ENCODE measurements at places on chromosomes 1 and 21. TPM values are rescaled to one million over a fixed set of nuclear protein-coding genes. Genes with fewer than 3 reads are reported as not detected.

GRCh38 chr1:24620678-24621077 is 22.4 kb upstream of the SRRM1 start:
- DNase-seq, result no peak
- no peak overlapping the region for H3K4me3 ChIP-seq
- no peaks in the 10 kb centered on the region for H3K4me1 ChIP-seq
- no peaks in the 10 kb centered on the region for H3K36me3 ChIP-seq
- peaks cover 45% of the 10 kb centered on the region for H3K27me3 ChIP-seq

GRCh38 chr1:232980355-232980978 is 30.1 kb downstream of the NTPCR start:
- no peaks in the 10 kb centered on the region for H3K27me3 ChIP-seq
- H3K27ac ChIP-seq, result no peak overlapping the region
- H3K4me3 ChIP-seq, result no peak overlapping the region
- H3K4me1 ChIP-seq, result peaks cover 23% of the 10 kb centered on the region
- peaks cover 36% of the 10 kb centered on the region for H3K36me3 ChIP-seq

DNA sequence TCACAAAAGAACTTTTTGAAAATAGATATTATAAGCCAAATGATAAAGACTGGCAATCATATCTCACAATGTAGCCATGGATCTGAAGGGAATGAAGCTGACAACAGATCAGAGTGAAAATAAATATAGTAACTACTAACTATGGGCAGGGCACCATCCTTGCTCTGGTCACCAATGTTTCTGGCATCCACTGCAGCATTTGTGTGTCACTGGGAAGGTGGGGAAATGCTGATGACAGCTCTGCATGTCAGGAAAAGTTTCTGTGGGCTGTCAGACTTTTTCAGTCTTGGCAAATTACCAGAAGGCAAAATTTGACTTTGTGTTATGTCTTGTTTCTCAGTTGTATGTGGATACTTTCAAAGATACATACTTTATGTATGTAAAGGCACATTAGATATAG is 195.6 kb downstream of the ZNF326 start:
- H3K27ac ChIP-seq, result no peak overlapping the region
- H3K4me1 ChIP-seq, result no peaks in the 10 kb centered on the region
- no peak overlapping the region for H3K4me3 ChIP-seq
- DNase-seq, result no peak
- peaks cover 2% of the 10 kb centered on the region for H3K27me3 ChIP-seq

DNA sequence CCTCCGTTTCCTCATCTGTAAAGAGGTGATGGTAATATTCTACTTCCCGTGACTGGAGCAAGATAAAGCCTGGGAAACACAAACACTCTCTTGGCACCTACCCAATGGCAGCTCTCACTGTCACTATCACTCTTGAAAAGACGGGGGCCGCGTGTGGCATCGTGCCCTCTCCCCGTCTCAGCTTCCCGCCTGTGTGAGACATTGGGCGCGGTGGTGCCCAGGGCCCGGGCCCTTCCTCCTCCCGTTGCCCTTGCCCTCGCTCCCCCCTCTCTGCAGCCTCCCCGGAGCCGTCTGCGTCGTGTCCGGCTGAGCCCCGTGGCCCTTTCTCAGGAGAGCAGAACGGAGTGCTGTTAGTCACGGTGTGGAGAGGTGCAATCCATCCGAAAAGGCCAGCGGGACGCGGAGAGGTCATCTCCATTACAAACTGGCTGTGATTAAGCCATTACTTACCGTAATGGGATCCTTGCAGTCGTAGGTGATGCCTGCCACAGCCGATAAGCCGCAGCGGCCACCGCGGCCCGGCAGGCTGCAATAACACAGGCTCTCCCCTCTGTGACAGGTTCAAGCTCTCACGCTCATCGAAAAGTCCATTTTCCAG is 156.4 kb upstream of the ZC3H12A start:
- no peak for DNase-seq
- no peaks in the 10 kb centered on the region for H3K36me3 ChIP-seq
- no peak overlapping the region for H3K27ac ChIP-seq
- peaks cover 50% of the 10 kb centered on the region for H3K27me3 ChIP-seq
- no peak overlapping the region for H3K4me3 ChIP-seq

The ZBED6 gene
- total RNA-seq, result 19.1 TPM

DNA sequence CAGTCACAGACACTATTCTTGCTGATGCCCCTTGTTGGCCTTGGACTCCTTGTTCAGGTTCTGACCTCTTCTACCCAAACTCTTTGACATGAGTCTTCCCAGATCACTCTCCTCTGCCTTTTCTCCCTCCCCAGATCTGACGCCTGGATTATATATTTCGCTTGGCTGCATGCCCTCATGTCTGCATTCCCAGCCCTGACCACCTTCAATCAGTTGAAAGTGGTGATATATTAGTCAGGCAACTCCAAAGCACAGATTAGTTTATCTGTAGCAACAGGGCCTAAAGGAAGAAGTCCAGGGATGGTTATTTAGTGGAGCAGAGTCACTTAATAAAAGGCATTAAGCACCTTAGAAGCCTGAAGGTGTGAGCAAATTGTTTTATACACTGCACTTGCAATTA is 110.0 kb upstream of the GUCA2B start:
- H3K27ac ChIP-seq, result no peak overlapping the region
- H3K36me3 ChIP-seq, result no peaks in the 10 kb centered on the region
- no peaks in the 10 kb centered on the region for H3K4me1 ChIP-seq
- DNase-seq, result no peak
- no peak overlapping the region for H3K4me3 ChIP-seq
- H3K27me3 ChIP-seq, result peaks cover 14% of the 10 kb centered on the region

The FAM3B gene
- not detected for total RNA-seq

GRCh38 chr1:145992502-145992936 is 3.9 kb downstream of the TXNIP start:
- H3K4me3 ChIP-seq, result peak overlapping the region; percentile 93
- H3K27ac ChIP-seq, result peak overlapping the region; percentile 65
- H3K36me3 ChIP-seq, result peaks cover 48% of the 10 kb centered on the region
- peaks cover 56% of the 10 kb centered on the region for H3K4me1 ChIP-seq

The ARTN gene
- total RNA-seq, result 0.43 TPM

DNA sequence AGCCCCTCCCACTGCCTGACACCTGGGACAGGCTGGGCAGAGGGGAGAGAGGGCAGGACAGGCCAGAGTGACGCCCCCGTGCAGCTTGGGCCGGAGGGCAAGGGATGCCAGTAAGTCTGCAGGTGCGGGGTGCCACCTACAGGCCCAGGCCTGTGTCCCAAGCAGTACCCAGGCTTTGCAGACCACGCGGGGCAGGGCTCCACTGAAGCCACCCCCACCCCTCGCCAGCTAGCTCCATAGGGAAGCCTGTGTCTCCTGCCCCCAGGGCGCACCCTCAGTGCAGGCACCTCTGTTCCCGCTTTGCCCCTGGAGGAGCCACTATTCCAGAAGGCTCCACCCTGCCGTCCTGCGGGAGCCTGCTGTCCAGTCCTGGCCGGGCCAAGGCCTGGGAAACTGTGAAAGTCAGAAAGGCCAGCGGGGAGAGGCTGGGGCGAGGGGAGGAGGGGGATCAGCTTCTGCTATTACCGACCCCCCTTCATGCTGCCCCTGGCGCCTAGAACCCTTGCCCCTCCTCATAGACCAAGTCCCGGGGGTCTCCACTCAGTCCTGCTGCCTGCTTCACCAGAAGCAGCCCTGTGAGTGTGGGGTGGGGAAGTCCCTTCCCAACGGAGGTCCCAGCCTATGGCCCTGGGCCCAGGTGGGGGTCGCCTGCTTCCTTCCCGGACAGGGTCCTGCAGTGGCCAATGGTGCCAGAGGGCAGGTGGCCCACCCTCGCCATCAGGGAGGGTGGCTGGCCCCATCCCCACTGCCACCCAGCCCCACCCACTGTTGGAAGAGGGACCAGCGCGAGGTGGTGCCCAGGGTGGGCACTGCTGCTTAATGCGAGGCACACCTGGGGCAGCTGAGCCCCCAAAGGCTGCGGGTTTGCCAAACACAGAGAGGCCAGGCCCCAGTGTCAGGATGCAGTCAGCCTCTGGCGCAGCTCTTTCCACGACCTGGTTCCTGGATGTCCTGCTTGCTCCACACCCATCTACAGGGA is 54.4 kb downstream of the KCNAB2 start:
- H3K27me3 ChIP-seq, result no peaks in the 10 kb centered on the region
- no peak for DNase-seq
- H3K4me3 ChIP-seq, result no peak overlapping the region
- H3K36me3 ChIP-seq, result peaks cover 20% of the 10 kb centered on the region

The TNFAIP8L2 gene
- total RNA-seq, result 29.4 TPM

The FALEC gene
- not detected for total RNA-seq

GRCh38 chr1:9670085-9670484 is 18.6 kb downstream of the PIK3CD start:
- no peaks in the 10 kb centered on the region for H3K27me3 ChIP-seq
- peaks cover 57% of the 10 kb centered on the region for H3K36me3 ChIP-seq
- no peak for DNase-seq
- H3K4me3 ChIP-seq, result no peak overlapping the region
- peak overlapping the region; percentile 91 for H3K27ac ChIP-seq

DNA sequence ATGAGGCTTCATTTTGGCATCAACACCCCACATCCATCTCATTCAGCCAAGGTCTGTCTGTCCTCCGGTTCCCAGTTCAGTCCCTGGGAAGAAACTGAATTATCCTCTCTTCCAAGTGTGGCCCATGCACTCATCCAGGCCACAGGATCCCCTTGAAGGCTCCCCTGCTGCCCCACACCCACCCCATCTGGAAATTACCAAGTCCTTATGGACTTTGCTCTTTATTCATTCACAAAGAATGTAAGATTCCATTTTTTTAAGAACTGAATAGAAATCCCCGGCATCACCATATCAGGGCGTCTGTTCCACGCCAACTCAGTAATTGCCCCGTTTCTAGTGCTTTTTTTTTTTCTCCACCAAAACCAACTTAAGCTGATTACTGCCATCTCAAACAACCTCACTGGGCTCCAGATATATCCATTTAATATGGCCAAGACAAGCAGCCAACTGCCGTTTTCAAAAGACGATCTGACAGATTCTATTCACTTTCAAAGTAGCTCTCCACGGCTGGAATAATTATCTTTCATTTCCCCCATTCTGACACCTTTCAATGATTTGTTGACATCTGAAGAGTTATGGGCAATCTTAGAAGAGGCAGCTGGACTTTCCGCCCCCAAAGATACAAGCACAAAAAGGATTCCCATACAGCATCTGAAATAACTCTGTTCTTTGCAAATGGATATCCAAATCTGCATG is 55.9 kb downstream of the OLIG1 start:
- DNase-seq, result no peak
- H3K27ac ChIP-seq, result no peak overlapping the region
- peaks cover 16% of the 10 kb centered on the region for H3K27me3 ChIP-seq

The TRNP1 gene
- 1.3 TPM for total RNA-seq

The AVPR1B gene
- total RNA-seq, result not detected

The DNAH14 gene
- total RNA-seq, result 0.57 TPM

The MPL gene
- total RNA-seq, result not detected

DNA sequence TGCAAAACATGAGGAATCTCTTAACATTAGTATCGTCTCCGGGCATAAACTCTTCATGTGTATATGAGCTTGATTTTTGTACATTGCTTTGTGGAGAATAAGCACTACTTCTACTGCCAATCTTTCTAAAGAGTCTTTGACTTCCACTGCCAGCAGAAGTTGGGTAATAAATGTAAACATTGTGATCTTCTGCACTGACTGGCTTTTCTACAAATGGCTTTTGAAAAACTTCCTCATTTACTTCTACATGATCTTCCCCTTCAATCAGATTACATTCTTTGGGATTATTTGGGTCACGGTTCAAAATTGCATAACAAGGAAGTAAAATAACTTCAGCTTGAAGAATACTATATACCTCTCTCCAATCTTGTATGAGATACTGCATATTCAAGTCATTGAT is 30.4 kb upstream of the SLC44A5 start:
- H3K27ac ChIP-seq, result no peak overlapping the region
- H3K36me3 ChIP-seq, result no peaks in the 10 kb centered on the region
- no peak overlapping the region for H3K4me3 ChIP-seq
- no peaks in the 10 kb centered on the region for H3K4me1 ChIP-seq

- no peak overlapping the region for H3K27ac ChIP-seq
- H3K4me1 ChIP-seq, result no peaks in the 10 kb centered on the region
- H3K36me3 ChIP-seq, result no peaks in the 10 kb centered on the region
- no peak for DNase-seq
Measured at GRCh38 chr1:114043054-114043453, 63.8 kb downstream of the OLFML3 start.

The DLGAP3 gene
- total RNA-seq, result 0.54 TPM

- H3K27ac ChIP-seq, result no peak overlapping the region
- H3K27me3 ChIP-seq, result peaks cover 3% of the 10 kb centered on the region
- no peak for DNase-seq
- H3K36me3 ChIP-seq, result peaks cover 8% of the 10 kb centered on the region
Measured at GRCh38 chr1:45753248-45754037, 3.0 kb upstream of the IPP start.

The DMBX1 gene
- total RNA-seq, result not detected

GRCh38 chr1:66331658-66332547 is 202.1 kb upstream of the SGIP1 start:
- peak overlapping the region; percentile 97 for H3K27ac ChIP-seq
- peaks cover 56% of the 10 kb centered on the region for H3K4me1 ChIP-seq
- H3K4me3 ChIP-seq, result peak overlapping the region; percentile 98
- no peaks in the 10 kb centered on the region for H3K27me3 ChIP-seq
- DNase-seq, result peak; percentile 82

The SIK1 gene
- 12.5 TPM for total RNA-seq

The RAB3GAP2 gene
- total RNA-seq, result 55.0 TPM

Data from activated CD4-positive, alpha-beta T cell treated with anti-CD3 and anti-CD28 coated beads, Interleukin-2, amount 10 ng/mL, durations not matched to agents 24 days and 14 days (primary cell).